ENCODE measurements at places on chromosomes 2 and 18. TPM values are rescaled to one million over a fixed set of nuclear protein-coding genes. Genes with fewer than 3 reads are reported as not detected.

ARHGAP25 gene
- 0.36 TPM for total RNA-seq

SNED1 gene
- 105 TPM for total RNA-seq

UNC80 gene
- not detected for total RNA-seq

THSD7B gene
- not detected for total RNA-seq

LOXHD1 gene
- total RNA-seq, result not detected

CTNNA2 gene
- total RNA-seq, result 0.36 TPM

GRCh38 chr2:48812416-48812815, 56.9 kb upstream of the LHCGR start:
- no peak for DNase-seq

- DNase-seq, result peak; percentile 61
Measured at GRCh38 chr2:159968279-159968900, 94.0 kb downstream of the PLA2R1 start.

- DNase-seq, result no peak
Measured at GRCh38 chr2:211944572-211944971, 594.0 kb downstream of the ERBB4 start.

DNA sequence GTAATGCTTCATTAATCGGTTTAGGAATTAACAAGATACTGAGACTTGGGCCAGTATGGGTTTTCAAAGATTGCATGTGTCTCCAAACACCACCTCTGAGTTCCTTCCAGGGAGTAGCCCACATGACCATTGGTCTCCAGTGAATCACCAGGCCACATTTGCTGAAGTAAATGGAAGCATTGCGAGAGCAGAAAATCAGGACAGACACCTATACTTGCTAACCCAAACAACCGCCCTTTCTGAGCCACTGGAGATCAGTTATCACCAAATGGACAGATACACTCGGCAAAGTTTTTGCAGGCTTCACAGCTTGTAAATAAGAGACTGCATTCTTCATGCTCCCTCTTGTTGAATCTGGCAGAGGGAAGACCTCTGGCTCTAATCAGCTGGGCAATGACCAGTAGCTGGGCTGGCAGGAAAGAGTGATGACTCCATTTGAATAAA, 40.9 kb downstream of the GATA6 start:
- DNase-seq, result peak; percentile 94

- DNase-seq, result no peak
Measured at GRCh38 chr18:56267334-56267733, 371.1 kb downstream of the TXNL1 start.

- DNase-seq, result no peak
Measured at GRCh38 chr2:181312515-181312927, 144.7 kb upstream of the ITGA4 start.

- DNase-seq, result no peak
Measured at GRCh38 chr2:220935789-220936321, 636.2 kb downstream of the EPHA4 start.

- no peak for DNase-seq
Measured at GRCh38 chr2:44668336-44668735, 273.2 kb upstream of the SIX3 start.

DNA sequence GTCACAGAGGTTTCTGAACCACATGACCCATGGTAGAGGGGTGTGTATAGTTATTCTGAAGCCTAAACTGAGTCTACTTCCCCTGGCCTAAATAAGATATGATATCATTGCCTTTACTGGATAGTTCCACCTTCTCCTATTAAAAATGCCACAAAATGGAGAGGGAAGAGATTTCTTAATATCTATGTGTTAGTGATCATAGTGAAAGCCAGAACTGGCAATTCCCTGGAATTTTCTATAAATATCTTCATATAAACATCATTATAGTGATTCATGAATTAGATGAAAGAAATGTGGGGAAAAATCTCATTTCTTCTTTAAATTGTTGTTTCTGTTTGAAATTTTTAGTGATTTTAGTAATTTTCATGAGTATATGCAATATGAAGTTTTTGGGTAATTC, 45.8 kb downstream of the TSHZ1 start:
- peak; percentile 25 for DNase-seq

GRCh38 chr2:191676790-191677645, 918 bp upstream of the NABP1 start:
- DNase-seq, result peak; percentile 91

DNA sequence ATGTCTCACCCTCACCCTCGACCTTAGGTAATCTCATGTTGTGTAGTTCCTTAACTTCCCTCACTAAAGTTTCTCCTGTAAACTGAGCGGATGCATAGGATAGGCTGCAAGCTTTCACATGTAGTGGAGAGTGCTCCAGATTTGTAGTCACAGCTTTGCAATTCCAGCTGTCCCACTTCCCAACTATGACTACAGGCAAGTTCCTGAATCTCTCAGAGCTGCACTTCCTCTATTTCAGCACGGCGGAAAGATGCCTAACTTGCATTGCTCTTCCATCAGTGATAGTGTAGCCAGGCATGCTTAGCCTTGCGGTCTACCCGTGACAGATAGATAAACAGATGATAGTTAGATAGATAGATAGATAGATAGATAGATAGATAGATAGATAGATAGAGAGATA, 183.1 kb upstream of the CCDC68 start:
- no peak for DNase-seq

DNA sequence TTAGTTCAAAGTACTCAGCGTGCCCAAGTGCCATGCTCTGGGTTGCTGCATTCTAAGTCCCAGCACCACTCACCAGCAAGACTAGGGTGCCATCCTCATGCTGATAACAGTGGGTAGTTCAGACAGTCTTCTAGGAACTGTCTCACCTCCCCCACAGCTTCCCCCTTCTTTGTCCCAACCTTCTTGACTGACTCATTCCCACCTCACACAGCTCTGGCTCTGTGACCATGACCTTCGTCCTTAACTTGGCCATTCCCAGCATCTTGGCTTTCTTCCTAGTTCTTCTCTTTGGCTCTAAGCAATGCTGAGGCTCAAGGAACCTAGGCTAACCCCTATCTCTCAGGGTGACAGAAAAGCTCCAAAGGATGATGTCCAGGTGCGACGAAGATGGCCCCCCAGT, 20.0 kb upstream of the CXCR4 start:
- DNase-seq, result no peak

GRCh38 chr2:218811382-218811781, 20.2 kb downstream of the PRKAG3 start:
- DNase-seq, result no peak

- DNase-seq, result peak; percentile 68
Measured at GRCh38 chr2:205700331-205701132, 18.2 kb downstream of the NRP2 start.

GRCh38 chr2:120283649-120284048, 31.0 kb downstream of the RALB start:
- DNase-seq, result peak; percentile 12

DNA sequence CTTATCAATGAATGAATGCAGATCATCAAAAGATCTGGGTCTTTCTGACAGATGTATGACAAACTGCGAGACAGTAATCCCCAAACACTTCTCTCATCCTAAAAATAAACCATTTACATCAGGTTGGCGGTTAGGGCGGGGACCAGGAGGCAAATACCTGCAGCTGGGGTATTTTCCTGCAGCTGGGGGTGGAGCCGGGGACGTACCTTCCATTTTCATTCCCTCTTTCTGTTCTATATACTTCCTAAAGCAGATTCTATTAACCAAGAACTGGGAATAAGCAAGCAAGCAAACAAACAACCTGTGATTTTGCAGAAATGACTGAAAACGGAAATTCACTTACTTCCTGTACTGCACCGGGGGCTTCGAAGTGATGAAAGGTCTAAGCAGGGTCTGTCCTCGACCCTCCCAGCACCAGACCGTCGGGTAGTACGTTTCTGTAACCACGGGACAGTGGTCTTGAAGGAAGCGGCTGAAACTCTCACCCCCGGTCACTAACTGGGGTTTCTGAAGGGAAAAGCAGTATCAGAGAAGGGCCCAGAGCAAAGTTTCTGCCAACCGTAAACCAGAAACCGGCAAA, 1.2 kb downstream of the ABHD3 start:
- no peak for DNase-seq

DNA sequence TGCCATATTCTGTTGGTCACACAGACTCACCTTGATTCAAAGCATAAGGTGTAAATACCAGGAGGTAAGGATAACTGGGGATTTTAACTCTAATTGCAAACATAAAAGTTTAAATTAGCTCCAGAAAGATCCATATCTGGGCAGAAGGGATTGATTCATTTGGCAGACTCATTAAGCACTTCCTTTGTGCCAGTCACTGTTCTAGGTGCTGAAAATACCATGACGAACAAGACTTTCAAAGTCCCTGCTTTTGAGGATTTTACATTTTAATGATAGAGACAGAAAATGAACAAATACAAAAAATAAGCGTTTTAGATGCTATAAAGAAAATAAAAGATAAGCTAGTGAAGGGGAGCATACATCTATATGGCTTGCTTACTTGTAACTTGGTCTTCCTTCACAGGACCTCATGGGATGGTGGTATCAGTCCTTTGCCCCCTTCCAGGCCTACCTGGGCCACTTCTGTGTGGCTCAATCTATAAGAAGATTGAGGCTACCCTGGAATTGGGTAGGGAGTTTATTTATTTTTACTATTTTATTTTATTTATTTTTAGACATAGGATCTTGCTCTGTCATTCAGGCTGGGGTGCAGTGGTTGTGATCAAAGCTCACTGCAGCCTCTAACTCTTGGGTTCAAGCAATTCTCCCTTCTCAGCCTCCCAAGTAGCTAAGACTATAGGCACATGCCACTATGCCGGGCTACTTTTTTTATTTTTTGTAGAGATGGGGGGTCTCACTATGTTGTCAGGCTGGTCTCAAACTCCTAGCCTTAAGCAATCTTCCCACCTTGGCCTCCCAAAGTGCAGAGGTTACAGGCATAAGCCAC, 212.8 kb downstream of the MYCN start:
- no peak for DNase-seq

- DNase-seq, result no peak
Measured at GRCh38 chr18:65336411-65336810, 414.4 kb upstream of the CDH7 start.

All from fibroblast of the aortic adventitia (primary cell).